ENCODE measurements at places on chromosomes 6 and 20.

- no peak for DNase-seq
Observed at GRCh38 chr20:44302026-44302669, 8.9 kb downstream of the FITM2 start.

GRCh38 chr20:48401359-48401758, 426.4 kb downstream of the PREX1 start:
- no peak for DNase-seq

GRCh38 chr6:42012501-42013133, 37.7 kb upstream of the TAF8 start:
- DNase-seq = no peak

- no peak for DNase-seq
Observed at GRCh38 chr6:119602215-119603178, 252.9 kb upstream of the MAN1A1 start.

GRCh38 chr20:42531508-42531961, 658.2 kb downstream of the PTPRT start:
- DNase-seq = no peak
